ENCODE measurements at places on chromosomes 4 and X.

- no peak for DNase-seq
These were observed 669.2 kb upstream of the AADAT start for GRCh38 chr4:170758988-170759387.

DNA sequence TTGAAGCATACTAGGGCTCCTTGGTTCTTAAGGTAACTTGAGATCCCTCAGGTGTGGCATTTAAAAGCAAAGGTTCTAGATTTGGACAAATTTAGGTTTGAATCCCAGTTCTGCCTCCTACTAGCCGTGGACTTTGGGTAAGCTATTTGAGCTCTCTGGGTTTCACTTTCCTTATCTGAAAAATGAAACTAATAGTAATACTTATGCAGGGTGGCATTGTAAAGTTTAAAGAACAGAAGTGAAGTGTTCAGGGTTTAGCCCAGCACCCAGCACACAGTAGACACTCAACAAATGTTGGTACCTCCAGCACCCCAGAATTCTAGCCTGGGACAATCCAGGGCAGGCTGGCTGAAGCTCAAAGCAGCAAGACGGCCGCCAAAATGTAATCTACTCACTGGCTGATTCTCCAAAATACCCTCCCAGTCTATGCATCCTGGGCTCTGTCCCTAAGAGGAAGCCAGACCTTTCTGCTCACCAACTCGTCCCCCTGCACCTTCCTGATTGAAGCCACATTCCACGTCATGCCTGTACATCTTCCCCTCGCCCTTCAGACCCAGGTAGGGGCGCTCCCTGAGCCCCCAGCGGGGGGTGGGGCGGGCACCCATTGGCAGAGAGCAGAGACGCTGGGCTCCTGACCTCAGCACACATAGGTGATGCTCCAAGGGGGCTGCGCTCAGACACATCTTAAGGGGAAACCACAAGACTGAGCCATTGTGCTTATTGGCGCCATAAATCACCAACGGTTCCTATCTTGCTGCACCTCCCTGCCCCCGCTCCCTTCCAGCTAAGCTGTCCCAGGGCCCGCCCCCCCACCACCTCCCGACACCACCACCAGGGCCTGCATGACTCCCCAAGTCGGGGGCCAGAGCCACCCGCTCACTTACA is 160.6 kb downstream of the BCOR start:
- DNase-seq = no peak

DNA sequence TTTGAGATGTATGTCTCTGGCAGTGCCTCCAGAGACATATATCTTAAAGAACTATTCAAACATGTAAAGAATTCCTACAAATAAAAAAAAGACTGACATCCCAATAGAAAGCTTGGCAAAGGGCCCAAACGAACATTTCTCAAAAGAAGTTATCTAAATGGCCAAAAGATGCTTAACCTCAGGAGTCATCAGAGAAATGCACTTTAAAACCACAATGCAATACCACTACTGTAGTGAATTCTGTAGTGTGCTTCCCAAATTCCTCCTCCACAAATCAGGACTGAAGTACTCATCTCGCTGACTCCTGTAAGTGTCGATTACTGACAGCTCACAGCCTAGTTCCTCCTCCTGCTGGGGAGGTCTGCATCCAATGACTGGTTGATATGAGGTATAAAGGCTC is 129.0 kb upstream of the MAMLD1 start:
- no peak for DNase-seq

DNA sequence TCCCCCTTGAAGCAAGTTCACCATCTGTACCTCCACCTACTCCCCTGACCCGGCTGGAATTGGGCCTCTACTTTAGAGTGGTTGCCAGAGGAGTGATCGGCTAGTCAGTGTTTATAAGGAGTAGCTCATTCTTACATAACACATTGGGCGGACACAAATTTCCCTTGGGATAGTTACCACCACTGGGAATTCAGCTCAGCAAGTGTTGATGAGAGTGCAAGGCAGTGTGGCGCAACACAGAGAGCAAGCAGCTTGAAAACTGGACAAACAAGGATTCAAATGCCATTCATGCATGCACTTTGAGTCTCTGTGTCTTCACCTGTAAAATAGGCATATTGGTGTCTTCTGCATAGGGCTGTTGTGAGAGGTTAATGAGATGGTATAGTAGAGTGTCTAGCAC is 92.7 kb downstream of the STK32B start:
- no peak for DNase-seq

GRCh38 chr4:5828005-5828391 is 64.9 kb downstream of the CRMP1 start:
- DNase-seq = no peak

GRCh38 chr4:14404730-14405129 is 597.6 kb upstream of the CPEB2 start:
- no peak for DNase-seq

DNA sequence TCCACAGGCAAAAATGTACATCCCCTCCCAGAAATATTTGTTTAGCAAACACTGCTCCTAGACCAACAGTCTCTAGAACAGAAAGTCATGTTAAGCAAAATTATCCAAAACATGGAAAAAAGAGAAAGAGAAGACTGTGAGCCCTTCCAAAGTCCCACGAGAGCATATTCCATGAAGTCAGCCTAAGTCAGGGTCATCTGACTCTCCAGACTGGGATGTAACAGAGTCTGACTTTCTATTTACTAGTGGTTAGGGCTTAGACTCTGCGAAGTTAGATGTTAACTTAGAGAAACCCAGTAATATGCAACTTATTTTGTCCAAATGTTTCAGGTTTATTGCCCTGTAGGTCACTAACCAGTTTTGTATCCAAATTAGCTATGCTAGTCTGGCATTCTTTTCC is 102.3 kb downstream of the MID1 start:
- no peak for DNase-seq

DNA sequence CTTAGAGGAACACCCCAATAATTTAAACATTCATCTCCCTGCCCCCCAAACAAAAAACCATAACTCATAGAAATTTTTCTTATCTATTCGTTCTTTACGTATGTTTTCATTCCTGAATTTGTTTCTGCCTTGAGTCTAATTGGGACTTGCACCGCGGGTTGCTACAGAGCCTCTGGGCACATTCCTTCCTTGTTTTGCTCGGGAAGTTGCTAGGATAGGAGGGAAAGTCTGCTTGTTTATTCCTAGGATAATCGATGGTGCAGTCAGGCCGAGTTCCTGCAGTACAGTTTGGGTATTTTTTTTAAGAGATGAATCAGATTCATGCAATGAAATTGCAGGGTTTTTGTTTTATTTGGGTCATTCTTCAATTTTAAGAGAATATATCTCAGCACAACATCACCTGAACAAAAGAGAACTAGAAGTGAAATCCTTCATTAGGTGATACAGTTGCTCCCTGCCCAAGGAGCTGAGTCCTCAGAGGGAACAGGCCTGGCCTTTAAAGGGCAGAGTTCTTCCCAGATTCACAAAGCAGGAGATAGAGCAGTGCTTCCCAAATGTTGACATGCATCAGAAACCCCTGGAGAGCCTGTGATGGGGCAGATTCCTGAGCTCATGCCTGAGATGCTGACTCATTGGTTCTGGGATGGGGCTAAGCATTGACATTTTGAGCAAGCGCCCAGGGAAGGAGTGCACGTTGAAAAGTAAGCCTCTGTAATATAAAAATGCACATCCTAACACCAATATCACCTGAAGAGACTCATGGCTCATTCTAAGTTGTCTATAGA is 114.9 kb upstream of the FAM9B start:
- no peak for DNase-seq

DNA sequence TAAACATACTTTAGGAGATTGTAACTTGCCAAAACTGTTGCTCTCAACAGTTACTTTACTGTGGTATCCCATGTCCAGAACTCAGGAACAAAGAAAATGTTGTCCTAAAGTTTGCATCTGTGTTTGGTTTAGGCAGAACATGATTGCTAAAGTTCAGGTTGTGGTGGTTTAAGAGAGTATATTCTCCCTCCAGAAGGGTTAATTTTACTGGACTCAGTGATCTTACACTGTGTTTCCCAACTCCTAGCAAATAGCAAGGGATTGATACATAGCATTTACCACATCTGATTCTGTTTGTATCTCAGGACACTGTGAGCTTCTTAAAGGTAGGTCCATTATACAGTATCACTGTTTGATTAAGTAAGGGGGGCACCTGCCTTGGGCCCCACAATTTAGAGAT is 13.3 kb upstream of the DCK start:
- no peak for DNase-seq

DNA sequence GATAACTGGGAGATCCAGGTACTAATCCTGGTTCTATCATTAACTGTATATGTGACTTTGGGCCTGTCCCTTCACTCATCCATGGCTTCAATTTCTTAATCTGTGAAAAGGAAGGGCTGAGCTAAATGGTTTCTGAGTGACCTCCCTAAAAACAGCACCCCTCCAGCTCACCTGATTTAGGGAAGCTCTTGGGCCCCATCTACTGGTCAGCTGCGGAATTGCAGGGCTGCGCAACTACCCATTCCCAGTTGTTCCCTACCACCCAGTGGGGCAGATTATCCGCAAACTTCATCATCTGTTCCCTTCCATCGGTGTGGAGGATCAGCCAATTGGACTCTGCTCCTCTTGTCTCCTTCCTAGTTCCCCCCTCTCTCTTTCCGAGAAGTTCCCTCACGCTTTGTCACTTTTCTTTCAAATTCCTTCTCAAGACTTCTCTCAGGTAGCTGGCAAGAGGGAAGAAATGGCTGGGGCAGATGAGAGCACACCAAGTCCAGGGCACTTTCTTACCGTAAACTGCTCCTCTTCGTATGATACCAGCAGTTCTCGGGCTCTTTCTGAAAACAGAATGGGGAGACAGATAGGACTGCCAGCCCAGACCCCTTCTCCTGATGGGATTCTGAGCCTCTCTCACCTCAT is 5.8 kb downstream of the LAS1L start:
- no peak for DNase-seq

- no peak for DNase-seq
These were observed 81.0 kb downstream of the SORBS2 start for GRCh38 chr4:185730849-185731608.

- DNase-seq = no peak
These were observed 10.9 kb upstream of the ASMTL start for GRCh38 chrX:1463581-1463980.

- DNase-seq = no peak
These were observed 33.7 kb downstream of the WDR17 start for GRCh38 chr4:176099314-176099713.

DNA sequence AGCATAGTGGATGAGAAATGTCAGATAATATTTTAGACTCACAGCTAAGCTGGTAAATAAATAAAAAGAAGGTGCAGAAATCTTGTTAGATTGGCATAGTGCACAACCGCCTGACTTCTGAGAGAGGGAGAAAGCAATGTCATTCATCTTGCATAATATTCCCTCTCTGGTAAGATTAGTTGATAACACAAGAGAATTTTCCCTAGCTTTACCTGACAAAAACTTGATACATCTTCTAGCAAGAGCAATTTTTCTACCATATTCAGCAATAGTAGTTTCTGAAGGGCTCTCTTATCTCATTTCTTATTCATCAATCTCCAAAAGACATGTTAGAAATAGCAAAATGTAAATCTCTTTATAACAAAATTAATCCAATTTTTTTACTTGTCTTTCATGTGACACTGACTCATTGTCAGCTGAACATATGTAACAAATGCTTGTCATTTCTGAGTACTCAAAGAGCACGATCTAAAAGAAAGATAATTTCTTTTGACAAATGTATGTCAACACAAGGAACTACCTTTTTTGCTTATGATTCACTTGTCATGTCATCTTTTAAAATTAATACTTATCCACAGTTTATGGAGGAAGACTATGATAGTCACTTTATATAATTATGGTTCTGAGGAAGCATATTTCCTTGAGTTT is 240.0 kb downstream of the ARAP2 start:
- no peak for DNase-seq
